Fibroblast of upper back skin (primary cell): ENCODE measurements at places on chromosomes 1 and 21.

- peak; percentile 78 for DNase-seq
These were observed 7.4 kb downstream of the TRNP1 start for GRCh38 chr1:27000817-27001460.

- DNase-seq: no peak
These were observed 68.8 kb upstream of the ACOT11 start for GRCh38 chr1:54479251-54479650.

- peak; percentile 59 for DNase-seq
These were observed 38.4 kb downstream of the TAS1R2 start for GRCh38 chr1:18820791-18821641.

DNA sequence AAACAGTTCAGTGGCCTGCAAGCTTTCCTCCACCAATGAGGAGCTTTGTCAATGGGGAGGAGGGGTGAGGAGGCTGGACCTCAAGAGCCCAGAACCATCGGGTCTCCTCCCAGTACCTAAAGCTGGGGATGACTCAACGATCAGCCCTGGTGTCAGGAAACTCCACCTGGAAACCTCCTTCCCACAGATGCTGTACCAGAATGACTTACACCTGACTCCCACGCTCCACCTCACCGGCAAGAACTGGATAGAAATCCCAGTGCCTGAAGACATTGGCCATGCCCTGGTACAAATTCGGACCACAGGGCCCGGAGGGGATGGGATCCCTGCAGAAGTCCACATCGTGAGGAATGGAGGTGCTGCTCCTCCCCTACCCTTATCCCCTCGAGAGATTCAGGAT is 11.4 kb downstream of the TMEM81 start:
- no peak for DNase-seq

DNA sequence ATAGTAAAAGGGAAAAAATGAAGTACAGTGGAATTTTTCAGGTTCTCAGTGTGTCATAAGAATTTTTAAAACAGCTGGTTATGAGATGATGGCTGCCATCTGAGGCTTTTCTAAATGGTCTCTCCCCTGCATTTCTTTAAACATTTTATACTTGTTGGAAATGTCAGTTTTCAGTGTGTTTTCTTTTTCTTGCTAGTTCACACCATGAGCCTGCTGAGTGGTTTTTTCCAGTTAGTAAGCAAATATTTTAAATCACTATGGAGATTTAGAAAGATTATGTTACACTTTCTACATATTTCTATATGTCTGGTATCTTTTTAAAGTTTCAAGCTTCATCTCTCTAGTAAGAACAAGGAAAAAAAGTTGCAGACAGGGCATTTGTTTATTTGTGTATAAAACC is 9.6 kb downstream of the RBM15 start:
- no peak for DNase-seq

- DNase-seq: peak; percentile 92
These were observed at the start of gene GPR3 for GRCh38 chr1:27392096-27392777. GPR3 (plus strand) TSS chr1:27392622; CDS start chr1:27393799, 1,177 bp downstream.

DNA sequence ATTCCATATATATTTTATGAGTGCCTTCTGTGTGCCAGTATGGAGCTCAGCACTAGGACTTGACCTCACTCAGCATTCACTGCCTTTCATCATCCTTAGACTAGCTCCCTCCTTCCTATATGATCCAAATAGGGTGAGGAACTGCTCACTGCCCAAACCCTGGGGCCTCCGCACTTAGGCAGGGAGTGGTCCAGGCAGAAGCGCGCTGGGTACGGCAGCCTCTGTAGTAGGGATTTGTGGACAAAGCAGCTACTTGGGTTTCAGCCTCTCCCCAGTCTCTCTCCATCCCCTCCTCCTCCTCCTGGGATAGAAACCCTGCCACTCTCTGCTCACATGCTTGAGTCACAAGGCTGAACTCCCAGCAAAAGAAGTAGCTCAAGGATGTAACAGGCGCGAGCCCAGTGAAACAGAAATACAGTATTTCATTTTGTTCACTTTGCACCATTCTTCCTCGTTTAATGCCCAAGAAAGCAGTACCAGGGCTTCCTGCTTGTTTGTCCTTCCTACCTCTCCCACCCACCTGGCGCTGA is 32.9 kb downstream of the PLEKHA6 start:
- no peak for DNase-seq

DNA sequence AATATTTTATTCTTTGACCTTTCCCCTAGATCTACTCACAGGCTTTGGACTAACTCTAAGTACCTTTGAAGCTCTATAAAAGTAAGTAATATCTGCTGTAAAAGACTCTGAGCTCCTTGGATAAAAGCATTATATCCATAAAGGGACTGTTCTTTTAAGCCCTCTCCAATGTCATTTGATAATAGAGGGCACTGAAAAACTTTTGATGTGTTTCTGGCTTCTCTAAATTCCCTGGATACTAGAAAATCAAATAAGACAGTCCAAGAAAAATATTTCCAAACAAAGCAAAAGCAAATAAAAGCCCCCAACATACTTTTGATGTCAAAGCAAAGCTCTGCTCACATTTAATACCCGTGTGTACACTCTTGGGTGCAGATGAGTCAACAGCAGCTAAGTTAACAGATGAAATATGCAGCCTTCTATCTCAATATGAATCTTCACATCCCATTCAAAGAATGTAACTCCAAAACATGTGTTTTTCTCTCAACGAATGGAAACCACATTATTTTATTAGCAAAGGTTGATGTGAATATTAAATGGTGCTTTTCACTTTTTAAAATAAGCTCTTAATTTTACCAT is 230.3 kb downstream of the CENPF start:
- peak; percentile 89 for DNase-seq

DNA sequence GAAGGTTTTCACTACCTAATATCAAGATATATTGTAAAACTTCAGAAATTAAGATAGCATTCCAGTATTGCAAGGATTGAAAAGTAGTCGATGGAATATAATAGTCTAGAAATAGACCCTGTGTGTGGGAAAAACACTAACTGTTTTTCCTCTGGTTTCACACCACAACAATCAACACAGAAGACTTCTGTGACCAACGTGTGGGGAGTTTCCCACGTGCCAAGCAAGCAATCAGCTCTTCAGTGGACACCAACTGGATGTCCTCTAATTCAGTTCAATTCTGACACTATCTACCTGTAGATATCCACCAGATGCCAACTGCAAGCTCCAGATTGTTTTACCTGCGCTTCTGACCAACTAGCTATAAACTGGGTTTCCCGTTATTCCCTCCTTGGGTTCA is 12.1 kb downstream of the CD244 start:
- no peak for DNase-seq

GRCh38 chr1:118815909-118816308 is 172.2 kb downstream of the TBX15 start:
- no peak for DNase-seq

- DNase-seq: no peak
These were observed 2.8 kb downstream of the PTPRU start for GRCh38 chr1:29239142-29239541.

GRCh38 chr1:154978360-154978759 is 3.9 kb downstream of the CKS1B start:
- DNase-seq: no peak

DNA sequence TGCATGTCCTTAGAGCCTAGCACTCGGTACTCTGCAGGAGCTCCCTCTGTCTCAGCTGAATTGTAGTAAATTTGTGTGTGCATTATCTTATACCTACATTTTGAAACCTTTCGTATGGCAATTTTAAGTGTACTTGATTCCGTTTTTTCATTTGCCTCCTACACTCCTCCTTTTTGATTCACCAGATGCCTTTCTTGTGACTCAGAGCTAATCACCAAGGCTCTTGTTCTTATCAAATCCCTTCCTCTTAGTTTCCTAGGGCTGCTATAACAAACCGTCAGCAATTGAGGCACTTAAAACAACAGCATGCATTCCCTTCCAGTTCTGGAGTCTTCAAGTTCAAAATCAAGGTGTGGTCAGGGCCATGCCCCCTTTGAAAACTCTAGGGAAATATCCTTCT is 261.0 kb downstream of the ASTN1 start:
- DNase-seq: peak; percentile 29

GRCh38 chr1:186175588-186175987 is 199.5 kb downstream of the TPR start:
- peak; percentile 63 for DNase-seq

DNA sequence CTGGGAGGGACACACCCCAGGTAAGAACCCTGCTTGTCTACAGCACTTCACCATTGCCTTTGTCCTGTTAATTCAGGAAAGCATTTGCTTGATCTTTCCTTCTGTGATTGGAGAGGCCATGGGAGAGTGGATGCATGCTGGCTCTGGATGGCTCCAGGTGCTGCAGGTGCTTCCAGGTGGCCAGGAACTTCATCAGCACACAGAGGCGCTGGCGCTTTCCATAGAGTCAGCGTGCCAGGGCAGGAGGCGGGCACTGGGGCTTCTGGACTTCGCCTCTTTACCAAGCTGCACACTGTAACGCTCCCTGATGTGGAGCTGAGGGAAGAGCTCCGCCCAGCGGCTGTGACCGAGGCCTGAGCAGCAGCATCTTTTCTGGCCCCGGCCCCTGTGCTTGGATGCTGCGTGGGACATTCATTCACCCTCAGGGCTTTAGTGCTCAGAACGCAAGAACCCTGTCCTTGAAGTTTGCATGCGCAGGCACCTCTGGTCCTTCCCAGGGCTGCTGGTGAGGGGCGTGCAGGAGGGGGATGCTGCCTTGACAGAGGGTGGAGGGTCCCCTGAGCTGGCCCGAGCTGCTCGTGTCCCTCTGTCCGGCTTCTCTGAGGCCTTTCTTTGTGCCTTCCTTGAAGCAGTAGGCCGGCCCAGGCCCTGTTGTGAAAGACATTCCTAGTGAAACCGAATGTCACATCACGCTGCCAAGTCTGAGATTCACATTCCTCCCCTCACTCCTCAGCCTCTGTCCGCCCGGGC is 1.6 kb upstream of the MX2 start:
- DNase-seq: peak; percentile 65

DNA sequence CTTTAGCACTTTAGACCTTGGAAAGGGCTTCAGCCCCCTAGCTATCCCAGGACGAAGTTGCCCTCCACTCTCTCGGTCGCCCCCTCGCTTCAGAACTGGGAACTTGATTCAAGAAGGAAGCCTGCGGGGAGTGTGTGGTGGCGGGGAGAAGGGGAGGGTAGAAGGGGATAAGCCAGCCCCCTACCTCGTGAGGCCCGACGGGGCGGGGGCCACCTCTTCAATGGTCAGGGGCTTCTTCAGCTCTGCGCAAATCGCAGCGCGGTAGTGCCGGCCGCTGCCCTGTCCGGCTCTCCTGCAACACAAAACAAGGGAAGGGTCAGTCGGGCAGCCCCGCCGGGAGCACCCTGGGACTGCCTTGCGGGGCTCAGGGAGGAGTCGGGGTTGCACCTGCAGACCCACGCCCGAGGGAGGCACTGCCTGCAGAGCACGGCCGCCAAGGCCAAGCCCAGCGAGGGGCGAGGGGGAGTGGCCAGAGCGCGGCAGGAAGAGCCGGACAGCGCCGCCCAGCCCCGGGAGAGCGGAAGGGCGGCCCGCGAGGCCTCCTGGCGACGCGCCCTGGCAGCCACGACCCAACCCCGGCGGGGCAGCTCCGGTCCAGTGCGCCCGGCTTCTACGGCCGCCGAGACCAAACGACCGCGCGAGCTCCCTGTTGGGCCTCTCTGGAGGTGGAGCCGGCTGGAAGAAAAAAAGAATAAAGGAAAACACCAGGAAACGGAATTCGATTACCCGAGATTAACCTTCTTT is 56.2 kb upstream of the RASAL2 start:
- DNase-seq: peak; percentile 75

DNA sequence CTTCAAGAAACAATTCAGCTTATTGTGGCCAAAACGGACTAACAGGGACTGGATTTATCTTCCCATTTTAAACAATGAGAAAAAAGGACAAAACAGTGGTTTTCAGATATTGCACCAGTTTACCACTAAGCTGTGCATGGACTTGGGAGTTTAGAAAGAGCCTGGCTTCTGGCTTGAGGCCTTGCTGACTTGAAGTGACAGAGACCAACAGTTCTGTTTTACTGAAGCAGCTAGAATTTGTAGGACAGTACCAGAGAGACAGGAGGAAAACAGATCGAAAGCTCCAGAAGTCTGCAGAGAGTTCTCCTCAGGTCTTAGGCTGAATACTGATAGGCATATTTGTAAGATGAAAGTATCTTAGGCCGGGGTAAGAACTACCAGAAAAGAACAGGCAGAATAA is 20.5 kb downstream of the FCRL4 start:
- no peak for DNase-seq

DNA sequence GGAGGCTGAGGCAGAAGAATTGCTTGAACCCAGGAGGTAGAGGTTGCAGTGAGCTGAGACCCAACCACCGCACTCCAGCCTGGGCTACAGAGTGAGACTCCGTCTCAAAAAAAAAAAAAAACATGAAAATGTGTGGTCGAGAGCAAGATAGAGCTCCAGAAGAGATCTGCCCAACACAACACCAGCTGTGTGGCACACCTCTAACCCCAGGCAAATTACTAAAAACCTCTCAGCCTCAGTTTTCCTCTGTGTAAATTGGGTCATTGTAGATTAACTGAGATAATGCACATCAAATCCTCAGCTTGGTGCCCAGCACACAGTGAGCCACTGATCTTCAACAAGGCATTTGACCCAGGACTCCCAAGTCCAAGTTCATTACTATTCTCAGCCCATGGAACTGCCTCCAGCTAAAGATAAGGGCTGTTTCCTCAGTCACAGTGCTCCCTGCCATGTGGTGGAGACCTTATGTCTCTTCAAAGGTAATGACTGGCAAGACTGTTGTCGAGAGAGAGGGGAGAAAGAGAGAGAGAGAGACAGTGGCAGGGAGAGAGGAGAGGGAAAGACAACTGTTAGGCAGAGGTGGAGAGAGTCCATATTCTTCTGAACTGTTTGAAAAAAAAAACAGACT is 58.1 kb downstream of the PTP4A2 start:
- no peak for DNase-seq

GRCh38 chr1:156155756-156156510 is 2.5 kb downstream of the SEMA4A start:
- no peak for DNase-seq

DNA sequence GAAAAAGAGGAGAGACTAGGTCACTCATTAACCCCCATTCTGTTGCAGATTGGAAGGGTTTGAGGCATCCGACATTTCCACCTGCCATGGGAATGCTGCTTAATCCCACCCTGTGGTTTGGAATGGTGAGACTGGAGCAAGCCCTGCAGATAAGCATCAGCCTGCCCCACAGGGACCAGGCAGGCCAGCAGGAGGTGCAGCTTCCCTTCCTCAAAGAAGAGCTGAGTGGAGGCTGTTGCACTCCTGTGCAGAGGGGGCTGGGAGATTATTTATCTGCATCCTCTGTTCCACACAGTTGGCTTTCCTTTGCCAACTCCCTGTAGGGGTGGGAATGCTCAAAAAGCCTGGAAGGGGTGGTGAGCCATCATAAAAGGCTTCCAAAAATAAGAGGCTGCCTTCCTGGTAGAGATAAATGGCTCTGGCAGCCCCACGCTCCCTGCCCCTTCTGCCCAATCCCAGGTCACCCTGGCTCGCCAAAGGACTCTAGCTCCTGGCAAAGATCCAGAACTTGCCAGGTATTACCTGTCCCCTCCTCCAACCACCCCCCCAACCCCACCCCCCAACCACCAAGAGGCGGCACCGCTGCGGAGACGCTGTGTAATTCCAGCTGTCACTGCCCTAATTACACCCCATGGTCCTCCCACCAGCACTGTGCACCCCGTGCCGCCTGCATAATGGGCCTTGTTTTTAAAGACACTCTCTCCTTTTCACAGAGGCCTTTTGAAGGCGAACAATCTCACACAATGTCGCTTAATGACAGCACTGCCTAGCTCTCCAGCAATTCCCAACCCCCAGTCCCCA is 83.0 kb upstream of the ZC3H12A start:
- no peak for DNase-seq
